ENCODE measurements at places on chromosomes 6 and 20.

- no peak for DNase-seq
Measured at GRCh38 chr6:130115036-130115435, 96.7 kb downstream of the L3MBTL3 start.

GRCh38 chr6:53658992-53659391 is 6.6 kb downstream of the KLHL31 start:
- no peak for DNase-seq

DNA sequence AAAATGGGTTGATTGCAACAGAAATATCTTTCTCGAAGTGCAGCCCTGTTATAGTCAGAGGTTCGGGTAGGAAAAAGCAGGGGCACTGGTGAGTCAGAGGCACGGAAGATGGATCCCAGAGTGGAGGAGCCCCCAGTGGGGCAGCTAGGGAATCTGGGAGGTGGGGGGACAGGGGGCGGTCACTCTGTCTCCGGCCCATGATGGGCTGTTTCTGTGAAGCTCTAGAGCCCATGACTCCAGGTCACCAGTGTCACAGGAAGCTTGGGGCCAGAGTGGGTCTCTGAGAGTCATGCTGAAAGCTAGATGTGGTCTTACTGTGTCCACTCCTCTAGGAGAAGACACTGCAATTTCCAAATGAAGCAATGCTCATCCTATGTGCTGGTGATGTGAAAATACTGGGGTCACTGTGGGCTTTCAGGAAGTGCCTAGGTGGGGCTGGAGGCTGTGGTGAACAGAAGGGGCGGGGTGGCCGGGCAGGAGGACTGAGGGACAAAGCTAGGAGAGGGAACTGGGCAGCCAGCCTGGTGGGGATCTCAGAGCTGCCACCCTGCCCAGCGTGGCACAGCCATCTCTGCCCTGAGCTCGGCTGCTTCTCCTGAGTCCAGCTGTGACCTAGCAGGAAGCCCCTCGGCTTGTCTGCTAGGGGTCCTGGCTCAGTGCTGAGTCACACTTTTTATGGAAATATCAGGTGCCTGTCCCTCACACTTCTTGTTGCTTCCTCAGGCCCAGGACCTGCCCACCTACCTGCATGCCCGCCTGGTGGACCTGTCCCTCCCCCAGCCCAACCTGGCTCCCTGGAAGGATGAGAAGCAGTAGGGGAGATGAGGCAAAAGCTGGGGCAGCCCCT is 54.2 kb downstream of the IRF4 start:
- DNase-seq = no peak

GRCh38 chr20:48841196-48841874 is 13.5 kb upstream of the PREX1 start:
- no peak for DNase-seq

- DNase-seq = no peak
Measured at GRCh38 chr20:41900201-41900691, 282.1 kb upstream of the CHD6 start.

All from activated T-helper 2 cell treated with anti-CD3 and anti-CD28 coated beads, Interferon-gamma antibody, Interleukin-2, Interleukin-4, amounts not matched to agents 10 μg/mL and 5 μg/mL and 100 μg/mL, durations not matched to agents 14 hours and 24 hours and 36 hours (primary cell).